ENCODE measurements at places on chromosomes 3 and 15.

DNA sequence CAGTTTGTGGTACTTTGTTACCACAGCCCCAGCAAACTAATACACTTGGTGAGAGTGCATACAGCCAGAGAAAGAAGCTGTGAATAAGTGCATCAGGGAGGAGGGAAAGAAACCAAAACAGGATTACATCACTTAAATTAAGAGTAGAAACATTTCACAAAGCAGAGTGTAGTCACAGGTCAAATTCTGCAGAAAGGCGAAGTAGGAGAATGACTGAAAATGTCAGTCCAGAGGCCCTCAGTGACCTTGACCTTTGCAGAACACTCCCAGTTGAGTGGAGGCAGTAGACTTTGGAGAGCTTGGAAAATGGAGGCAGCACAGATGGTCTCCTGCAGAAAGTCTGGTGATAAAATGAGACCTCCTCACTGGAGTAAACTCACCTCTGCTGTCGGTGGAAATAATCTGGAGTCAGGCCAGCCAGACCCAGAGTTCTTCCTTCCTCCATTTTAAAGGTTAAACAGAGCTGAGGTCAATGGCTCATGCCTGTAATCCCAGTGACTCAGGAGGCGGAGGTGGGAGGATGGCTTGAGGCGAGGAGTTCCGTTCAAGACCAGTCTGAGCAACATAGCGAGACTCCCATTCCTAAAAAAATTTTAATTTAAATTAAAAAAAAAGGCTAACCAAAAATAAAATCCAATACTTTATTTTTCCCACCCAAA, 5.0 kb downstream of the CD86 start:
- no peak overlapping the region for H3K4me3 ChIP-seq
- H3K36me3 ChIP-seq: no peaks in the 10 kb centered on the region
- no peaks in the 10 kb centered on the region for H3K4me1 ChIP-seq
- H3K27ac ChIP-seq: no peak overlapping the region
- no peak for DNase-seq
- peaks cover 12% of the 10 kb centered on the region for H3K27me3 ChIP-seq

- no peak for DNase-seq
- peaks cover 3% of the 10 kb centered on the region for H3K27me3 ChIP-seq
- no peaks in the 10 kb centered on the region for H3K36me3 ChIP-seq
- H3K4me1 ChIP-seq: peaks cover 7% of the 10 kb centered on the region
- peak overlapping the region; percentile 74 for H3K4me3 ChIP-seq
- no peak overlapping the region for H3K27ac ChIP-seq
These were observed 90.2 kb downstream of the LINGO1 start for GRCh38 chr15:77542491-77543001.

- H3K36me3 ChIP-seq: no peaks in the 10 kb centered on the region
- H3K27me3 ChIP-seq: no peaks in the 10 kb centered on the region
- no peak for DNase-seq
- no peak overlapping the region for H3K4me3 ChIP-seq
- H3K4me1 ChIP-seq: no peaks in the 10 kb centered on the region
These were observed 69.2 kb upstream of the MFGE8 start for GRCh38 chr15:88982304-88982945.

DNA sequence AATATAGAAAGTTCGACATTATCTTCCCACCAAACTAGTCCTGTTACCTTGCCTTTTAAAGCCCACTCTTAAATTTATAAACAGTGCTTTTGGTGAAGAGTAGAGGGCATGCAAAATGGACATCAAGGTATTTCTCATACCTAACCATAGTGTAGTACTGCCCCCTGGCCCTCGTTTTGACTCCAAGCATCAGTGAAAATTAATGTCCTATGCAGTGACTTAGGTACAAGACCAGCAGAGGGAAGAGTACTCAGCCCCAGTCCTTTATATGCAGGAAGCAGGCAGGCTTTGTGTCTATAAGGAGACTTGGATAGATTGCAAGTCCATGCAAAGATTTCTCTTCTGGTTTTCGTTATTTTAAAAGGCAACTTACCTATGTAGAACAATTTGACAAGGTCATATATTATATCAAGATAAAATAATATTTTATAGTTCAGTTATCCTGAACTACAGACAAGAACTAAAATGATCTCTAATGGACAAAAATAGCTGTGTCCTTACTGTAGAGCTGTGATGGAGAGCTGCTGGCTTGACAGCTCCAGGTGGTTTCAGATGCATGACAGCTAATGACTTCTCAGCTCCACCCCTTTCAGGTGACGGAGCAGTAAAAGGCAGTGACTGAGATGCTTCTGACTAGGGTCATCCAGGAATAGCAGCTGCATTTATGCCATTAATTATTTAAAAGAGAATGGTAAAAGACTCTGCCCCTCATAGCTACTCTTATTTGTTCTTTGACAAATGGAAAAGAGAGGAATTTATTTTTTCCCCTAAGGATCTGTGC, 646.1 kb downstream of the SQOR start:
- H3K27me3 ChIP-seq: no peaks in the 10 kb centered on the region
- H3K27ac ChIP-seq: no peak overlapping the region
- H3K36me3 ChIP-seq: no peaks in the 10 kb centered on the region
- H3K4me3 ChIP-seq: no peak overlapping the region
- H3K4me1 ChIP-seq: no peaks in the 10 kb centered on the region

GRCh38 chr3:114490829-114491228, 197.0 kb downstream of the TIGIT start:
- H3K4me3 ChIP-seq: no peak overlapping the region
- DNase-seq: no peak
- no peaks in the 10 kb centered on the region for H3K27me3 ChIP-seq

DNA sequence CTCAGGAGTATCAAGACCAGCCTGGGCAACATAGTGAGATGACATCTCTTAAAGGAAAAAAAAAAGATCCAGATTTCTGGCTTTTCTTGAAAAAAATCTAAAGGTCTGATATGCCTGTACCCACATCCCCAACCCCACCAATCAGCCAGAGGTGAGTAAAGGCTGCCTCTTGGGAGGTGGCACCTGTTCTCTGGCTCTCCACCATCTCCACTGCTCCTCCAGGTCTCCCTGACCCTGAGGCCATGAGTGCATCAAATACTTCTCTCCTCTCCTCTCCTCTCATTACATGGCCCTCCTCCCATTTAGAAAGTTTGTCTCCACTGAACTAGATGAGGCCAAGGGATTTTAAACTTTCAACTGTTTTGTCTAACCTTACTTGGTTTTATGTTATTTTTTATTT, 5.2 kb downstream of the SIAH2 start:
- H3K36me3 ChIP-seq: peaks cover 88% of the 10 kb centered on the region
- no peak for DNase-seq
- peak overlapping the region; percentile 91 for H3K27ac ChIP-seq
- peaks cover 62% of the 10 kb centered on the region for H3K4me1 ChIP-seq
- H3K27me3 ChIP-seq: no peaks in the 10 kb centered on the region

DNA sequence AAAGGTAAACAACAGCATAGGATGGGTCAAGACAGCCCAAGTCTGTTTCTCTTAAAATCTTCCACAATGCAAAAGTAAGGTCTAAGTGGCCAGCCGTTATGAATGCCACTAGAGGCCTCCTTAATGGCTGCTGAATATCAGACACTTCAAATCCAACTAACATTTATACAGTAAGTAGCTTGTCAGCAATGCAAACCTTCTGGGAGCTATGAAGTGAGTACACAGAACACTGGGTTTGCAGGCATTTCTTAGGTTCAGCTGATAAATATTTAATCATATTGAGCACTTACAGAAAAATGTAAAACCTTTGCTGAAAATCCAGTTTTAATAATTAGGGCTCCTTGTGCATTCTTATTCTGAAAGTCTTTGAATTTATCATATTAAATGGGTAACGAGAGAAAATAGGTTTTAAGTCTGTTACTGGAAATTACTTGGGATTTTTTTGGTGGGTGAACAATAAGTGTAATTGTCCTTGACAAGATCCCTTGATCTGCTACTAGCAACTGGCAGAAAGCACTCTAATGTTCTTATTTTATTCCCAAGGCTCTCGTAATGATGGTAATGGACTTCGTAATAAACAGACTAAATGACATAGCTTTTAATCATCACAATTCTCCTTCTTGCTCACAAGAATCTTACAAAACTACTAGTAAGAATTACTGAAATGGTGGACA, 141.7 kb upstream of the GPR149 start:
- DNase-seq: no peak
- H3K27me3 ChIP-seq: no peaks in the 10 kb centered on the region
- H3K36me3 ChIP-seq: no peaks in the 10 kb centered on the region
- H3K27ac ChIP-seq: no peak overlapping the region
- H3K4me1 ChIP-seq: no peaks in the 10 kb centered on the region
- no peak overlapping the region for H3K4me3 ChIP-seq

DNA sequence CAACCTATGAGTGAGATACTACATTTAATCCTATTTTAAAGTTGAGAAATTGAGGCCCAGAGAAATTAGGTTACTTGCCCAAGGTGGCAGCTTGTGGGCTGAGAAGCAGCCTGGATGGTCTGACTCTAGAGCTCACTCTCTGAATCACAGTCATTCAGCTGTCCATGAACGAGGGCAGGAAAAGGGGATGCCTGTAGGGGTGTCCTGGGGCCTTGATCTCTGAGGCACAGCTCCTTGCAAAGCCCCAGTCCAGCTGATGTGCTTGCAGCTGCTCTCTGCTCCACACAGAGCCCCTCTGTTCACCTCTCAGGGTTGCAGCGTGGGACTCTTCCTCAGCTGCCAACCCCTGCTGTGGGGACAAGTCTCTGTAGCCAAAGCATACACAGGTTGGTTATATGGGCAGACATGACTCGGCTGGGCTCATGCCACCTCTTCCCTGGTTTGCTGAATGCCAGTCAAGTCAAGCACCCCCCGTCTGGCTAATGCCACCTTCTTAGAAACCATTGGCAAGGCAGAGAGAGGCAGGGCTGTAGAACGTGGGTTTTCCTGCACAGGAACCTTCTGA, 56.8 kb downstream of the GASK1A start:
- H3K4me3 ChIP-seq: no peak overlapping the region
- H3K27me3 ChIP-seq: no peaks in the 10 kb centered on the region
- peaks cover 19% of the 10 kb centered on the region for H3K4me1 ChIP-seq

DNA sequence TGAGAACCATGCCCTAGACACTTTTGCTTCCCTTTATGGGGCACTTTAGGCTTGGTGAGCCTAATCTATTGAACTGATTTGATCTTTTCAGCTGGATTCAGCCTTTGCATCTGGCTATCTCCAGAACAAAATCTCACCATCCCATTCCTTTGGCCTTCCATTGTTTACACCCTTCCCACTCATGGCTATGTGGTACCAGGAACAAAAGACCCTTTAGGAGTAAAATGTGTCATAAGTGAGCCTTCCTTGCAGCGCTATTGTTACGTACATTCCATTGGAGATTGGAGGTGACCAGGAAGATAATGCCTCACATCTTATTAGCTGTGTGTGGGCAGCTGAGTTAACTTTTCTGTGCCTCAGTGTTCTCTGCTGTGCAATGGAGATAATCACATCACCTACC, 188.4 kb downstream of the SATB1 start:
- H3K36me3 ChIP-seq: no peaks in the 10 kb centered on the region
- H3K27ac ChIP-seq: no peak overlapping the region
- H3K4me1 ChIP-seq: peaks cover 9% of the 10 kb centered on the region
- H3K27me3 ChIP-seq: peaks cover 8% of the 10 kb centered on the region

DNA sequence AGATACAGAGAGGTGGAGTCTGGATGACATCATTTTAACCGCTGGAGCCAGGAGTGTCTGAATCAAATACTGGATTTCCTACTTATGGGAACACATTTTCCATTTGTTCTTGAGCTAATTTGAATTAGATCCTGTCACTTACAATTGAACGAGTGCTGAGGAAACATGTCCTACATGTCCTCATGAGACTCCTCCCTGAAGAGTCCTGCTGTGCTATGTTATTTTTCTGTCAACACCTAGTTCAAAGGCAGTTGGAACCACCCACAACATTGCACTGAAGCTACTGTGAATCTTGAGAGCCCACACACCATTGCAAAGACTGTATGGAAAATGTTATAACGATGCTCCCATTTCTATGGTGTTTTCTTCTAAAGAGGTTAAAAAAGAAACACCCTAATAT, 123.5 kb upstream of the CRBN start:
- no peaks in the 10 kb centered on the region for H3K36me3 ChIP-seq
- peaks cover 2% of the 10 kb centered on the region for H3K27me3 ChIP-seq
- H3K4me1 ChIP-seq: no peaks in the 10 kb centered on the region
- no peak overlapping the region for H3K27ac ChIP-seq
- H3K4me3 ChIP-seq: no peak overlapping the region
- no peak for DNase-seq

Measured in activated CD8-positive, alpha-beta T cell treated with anti-CD3 and anti-CD28 coated beads for 36 hours (primary cell).